Inflammatory macrophage treated with lipopolysaccharide for 4 hours (primary cell): ENCODE measurements at places on chromosomes 4 and X.

- no peak for DNase-seq
Measured at GRCh38 chrX:23435108-23435507, 100.5 kb downstream of the PTCHD1 start.

GRCh38 chrX:67654301-67654700 is 110.5 kb downstream of the AR start:
- DNase-seq: no peak

DNA sequence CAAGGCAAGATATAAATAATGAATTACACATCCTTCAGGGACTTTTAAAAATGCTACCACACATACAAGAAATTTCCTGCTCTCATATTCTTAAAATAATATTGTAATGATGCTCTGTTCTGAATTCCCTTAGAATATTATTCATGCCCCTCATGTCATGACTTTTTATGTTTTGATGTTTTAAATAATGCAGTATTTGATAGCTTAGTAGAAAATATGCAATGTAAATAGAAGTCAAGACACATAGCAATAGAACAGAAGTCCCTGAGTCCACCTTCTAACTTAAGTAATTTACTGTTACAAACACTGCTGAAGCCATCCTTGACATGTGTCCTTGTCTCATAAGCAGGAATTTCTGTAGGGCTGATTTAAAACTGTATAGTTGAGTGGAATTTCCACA is 1071.2 kb upstream of the LCORL start:
- DNase-seq: no peak

DNA sequence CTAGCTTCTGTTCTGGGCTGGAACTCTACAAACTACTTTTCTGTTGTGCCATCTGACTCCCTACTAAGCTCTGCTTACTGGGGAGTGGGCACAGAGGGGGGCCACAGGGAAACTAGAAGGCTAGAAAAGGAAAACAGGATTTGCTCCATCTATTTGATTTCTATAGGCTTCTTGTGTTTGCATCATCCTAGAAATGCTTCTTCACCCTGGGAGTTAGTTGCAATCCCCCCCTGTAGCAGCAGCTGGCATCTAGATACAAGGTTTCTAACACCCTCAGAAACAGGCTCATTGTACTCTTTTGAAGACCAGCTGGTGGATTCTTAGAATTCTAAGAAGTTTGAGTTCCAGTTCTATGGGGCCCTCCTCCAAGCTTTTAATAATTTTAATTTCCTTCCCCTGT is 213.4 kb downstream of the TMA16 start:
- no peak for DNase-seq

DNA sequence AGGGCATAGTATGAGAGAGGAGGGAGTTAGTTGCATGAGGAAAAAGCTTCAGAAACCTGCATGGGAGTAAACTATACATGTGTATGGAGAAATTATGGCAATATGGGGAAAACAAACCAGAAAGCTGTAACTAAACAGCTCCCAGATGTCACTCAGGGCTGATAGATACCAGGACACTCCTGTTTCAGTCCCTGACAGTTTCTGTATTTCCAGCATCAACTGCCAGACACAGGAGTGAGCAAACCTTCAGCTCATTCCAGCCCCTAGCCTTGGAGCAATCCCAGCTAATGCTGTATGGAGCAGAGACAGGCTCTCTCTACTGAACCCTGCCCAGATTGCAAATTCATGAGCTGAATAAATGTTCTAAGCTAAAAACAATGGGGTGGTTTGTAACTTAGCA is 382.9 kb upstream of the MAGEB18 start:
- no peak for DNase-seq

GRCh38 chrX:136899221-136899620 is 18.7 kb upstream of the RBMX start:
- no peak for DNase-seq

GRCh38 chr4:20193141-20193936 is 58.4 kb upstream of the SLIT2 start:
- DNase-seq: no peak

GRCh38 chrX:126509923-126510322 is 42.7 kb downstream of the DCAF12L1 start:
- no peak for DNase-seq

GRCh38 chrX:130933358-130933757 is 30.3 kb upstream of the ENOX2 start:
- DNase-seq: no peak

DNA sequence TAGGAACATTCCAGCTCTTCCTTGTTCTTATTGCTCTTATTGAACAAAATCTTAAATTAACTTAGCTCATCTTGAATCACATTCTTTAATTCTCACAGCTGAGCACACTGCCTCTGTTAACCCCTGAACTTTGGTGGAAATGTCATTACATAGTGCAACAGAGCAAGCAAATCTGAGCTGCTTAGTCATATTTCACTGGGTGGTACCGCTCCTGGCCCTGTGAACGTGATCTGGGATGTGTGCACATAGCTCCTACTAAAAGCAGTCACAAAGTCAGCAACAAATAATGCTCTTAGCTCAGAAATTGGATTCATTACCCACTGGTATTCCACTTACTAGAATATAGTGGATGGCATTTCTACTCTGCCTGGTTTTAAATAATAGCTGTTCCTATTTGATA is 27.9 kb downstream of the ARHGEF6 start:
- DNase-seq: peak; percentile 40

- DNase-seq: no peak
Measured at GRCh38 chr4:140812916-140813315, 56.7 kb upstream of the TBC1D9 start.

GRCh38 chr4:73418677-73419076 is 14.6 kb downstream of the ALB start:
- DNase-seq: no peak

GRCh38 chr4:37973441-37973840 is 13.2 kb downstream of the PTTG2 start:
- DNase-seq: no peak

DNA sequence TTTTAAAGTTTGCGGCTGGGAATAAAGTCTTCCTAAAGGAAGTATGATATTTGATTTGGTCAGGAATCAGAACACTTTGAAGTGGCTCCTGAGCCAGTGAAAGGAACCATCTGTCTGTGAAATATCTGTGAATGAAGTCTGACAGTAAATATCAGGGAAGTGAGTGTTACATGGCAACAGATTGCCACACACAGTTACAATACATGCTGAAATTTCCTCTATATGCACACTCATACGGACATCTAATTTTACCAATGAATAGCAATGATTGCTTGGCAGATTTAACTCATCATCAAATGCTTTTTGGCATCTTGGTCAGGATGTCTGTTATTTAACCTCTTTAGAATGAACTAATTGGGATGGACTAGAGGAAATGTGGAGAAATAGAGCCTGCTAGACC is 1023.8 kb downstream of the FAT4 start:
- DNase-seq: no peak
